Activated T-cell treated with anti-CD3 and anti-CD28 coated beads, Interleukin-2, amount 50 U/mL, for 72 hours (primary cell): ENCODE measurements at places on chromosomes 12 and 14. TPM values are rescaled to one million over a fixed set of nuclear protein-coding genes. Genes with fewer than 3 reads are reported as not detected.
A peak's percentile ranks its signal among the peaks of the same experiment; 100 is the strongest.

DNA sequence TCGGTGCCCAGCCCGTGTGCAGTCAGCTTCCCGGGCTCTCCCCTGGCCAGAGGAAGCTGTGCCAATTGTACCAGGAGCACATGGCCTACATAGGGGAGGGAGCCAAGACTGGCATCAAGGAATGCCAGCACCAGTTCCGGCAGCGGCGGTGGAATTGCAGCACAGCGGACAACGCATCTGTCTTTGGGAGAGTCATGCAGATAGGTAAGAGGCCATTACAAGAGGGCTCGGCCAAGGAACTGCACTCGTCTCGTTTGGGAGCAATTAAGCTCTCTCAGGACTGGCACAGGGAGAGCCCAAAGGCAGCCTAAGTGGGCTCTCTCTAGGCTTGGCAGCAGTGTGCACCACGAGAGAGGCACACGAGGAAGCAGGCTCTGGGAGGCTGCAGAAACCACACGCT lies 3.7 kb downstream of the WNT5B start:
- no peak for DNase-seq

DNA sequence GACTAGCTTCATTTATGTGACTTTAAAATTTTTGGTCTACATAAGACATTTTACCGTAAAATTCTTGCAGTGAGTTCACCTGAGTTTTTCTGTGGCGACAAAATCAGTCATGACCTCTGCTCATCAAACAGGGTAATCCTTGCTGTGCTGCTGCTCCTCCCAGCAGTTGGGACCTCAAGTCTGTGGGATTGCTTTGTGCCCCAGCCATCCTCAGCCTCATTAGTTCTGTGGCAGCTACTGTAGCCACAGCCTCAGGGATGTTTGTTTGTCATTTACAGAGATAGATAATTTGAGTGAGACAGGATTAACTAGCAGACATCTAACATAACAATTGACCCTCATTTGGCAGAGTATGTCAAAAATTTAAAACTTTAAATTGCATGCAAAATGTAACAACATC lies 357.0 kb downstream of the PCNX1 start:
- no peak for DNase-seq

- DNase-seq: no peak
Observed at GRCh38 chr12:99833397-99833796, 151.3 kb downstream of the ANKS1B start.

GRCh38 chr12:11762723-11763326 lies 113.4 kb downstream of the ETV6 start:
- DNase-seq: peak; percentile 20

DNA sequence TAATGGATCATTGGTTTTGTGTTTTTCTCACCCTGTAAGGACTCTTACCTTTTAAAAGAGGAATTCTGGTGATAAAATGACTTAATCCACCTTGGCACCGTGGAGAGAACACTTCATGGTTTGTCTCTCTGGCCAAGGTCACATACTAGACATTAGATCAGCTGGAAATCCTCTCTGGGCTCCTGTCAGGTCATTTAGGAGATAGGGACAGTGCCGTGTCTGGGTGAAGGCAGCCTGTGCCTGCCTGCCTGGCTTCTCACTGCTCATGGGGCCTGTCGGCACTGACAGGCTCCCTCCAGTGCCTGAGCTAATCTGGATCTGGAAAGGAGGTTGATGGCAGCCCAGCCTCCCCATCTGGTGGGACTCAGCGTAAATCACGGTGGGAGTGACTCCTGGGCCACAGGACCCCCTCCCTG lies 5.7 kb downstream of the CRADD start:
- DNase-seq: no peak

DNA sequence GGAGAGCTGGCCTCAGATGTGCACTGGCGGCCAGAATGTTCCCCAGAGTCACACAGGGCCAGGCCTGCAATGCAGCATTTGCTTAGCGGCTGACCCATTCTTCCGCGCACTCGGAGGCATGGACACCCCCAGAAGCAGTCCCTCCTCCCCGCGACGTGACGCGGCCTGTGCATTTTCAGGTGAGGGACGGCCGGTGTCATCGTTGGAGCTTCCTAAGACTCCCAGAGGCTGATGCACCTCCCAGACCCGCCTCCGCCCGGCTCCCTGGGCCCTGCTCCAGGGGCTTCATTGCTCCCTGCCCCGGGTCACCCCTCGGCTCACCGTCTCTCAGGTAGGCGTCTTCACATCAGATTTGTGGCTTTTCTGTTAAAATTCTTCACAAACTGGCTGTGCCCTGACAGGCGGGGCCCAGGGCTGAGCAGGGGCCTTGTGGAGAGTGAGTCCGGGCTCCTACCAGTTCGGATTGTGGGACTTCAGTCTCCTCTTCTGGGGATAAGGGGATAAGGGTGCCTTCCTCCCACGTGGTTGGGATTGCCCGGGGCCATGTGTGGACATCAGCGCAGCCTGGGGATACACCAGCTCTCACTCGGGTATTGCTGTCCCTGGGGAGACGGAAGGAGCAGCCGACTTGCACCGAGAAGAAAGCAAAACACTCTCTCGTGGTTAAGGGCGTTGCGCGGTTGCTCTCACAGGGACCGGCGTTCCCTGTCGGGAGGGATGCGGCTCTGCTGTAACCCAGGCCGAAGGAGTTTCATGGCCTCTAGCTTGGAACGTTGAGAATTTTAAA lies 249.1 kb downstream of the ADGRD1 start:
- no peak for DNase-seq

DNA sequence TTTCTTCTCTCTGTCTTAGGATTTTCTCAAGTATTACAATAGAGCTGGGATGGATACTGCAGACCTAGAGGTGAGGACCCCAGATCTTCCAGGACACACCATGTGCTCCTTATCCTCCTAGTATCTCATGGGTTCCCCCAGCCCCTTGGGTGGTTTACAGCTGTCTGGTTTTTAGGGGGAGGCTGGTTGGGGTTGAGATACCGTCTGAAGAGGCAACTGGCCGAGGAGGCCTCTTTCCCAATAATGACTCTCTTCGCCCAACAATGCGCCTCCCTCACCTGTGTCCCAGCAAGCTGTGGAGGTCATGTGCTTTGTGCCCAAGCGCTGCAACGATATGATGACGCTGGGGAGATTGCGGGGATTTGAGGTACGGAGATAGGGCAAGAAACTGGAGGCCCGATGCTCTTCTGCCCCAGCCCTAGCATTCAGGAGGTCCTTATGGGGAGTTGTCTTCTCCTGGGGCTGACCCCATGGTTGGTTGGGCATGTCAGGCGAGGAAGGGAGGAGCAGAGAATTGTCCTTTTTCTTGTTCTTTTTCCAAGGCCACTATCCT lies 3.8 kb downstream of the ARHGEF25 start:
- DNase-seq: no peak

Gene P2RX2
- total RNA-seq: not detected

Gene CYP27B1
- total RNA-seq: 14.7 TPM

Gene TMTC2
- 4.7 TPM for total RNA-seq

Gene MTHFD1
- 164 TPM for total RNA-seq
